ENCODE measurements at places on chromosomes 6 and 20.

DNA sequence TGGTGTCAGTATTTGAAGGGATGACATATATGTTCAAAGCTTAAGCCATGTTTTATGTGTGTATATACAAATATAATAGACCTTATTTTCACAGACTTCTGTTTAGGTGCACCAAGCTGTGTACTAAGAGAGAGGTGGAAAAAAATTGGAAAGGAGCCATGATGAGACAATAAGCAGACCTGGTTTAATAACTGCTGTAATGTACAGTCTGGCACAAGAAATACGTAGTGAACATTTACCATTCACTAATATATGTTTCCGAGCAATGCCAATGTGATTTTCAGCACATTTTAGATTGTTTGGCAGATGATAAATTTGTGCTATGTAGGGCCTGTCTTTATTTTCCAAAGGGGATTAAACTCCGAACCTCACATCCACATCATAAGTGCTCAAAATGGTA, 116.3 kb downstream of the KHDC1L start:
- no peak for DNase-seq

- DNase-seq = no peak
Measured at GRCh38 chr20:60097285-60097684, 139.1 kb downstream of the CDH26 start.

DNA sequence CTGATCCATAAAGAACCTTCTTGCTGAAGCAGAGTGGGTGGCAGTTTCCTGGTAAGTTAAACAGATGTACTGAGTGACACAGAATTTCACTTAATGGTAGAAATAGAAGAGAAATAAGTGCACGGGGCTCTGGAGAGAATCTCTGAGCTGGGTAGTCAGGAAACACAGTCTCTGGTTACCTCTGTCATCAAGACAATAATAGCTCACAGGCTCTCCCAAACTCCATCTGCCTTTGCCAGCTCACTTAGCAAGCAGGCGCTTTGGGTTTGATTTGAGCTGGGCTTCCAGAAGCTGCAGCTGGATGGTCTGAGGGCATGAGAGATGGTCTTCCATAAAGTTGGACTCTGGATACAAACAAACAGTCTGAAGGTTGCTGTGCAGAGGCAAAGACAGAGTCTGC, 39.6 kb upstream of the PRSS35 start:
- no peak for DNase-seq

GRCh38 chr6:29251736-29252135, 49.8 kb upstream of the OR14J1 start:
- DNase-seq = no peak

GRCh38 chr20:35991142-35991771, 22.9 kb downstream of the CNBD2 start:
- DNase-seq = no peak

DNA sequence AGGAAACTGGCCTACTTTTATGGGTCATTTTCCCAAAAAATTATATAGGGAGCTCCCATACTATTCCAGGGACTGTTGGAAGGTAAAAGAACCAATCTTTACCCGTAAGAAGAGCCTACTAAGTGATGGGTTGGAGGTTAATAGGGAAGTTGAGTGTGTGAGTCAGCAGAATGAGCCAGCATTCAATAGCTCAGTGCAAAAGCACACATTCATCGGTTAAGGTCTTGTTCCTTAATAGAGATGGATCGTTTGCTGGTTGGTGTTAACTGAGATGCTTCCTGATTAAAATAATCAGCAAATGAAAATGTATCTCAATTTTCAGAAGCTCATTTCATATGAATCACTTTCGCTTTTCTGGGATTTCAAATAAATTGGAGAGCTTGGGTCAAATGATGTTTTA, 115.3 kb upstream of the MRPS10 start:
- no peak for DNase-seq

DNA sequence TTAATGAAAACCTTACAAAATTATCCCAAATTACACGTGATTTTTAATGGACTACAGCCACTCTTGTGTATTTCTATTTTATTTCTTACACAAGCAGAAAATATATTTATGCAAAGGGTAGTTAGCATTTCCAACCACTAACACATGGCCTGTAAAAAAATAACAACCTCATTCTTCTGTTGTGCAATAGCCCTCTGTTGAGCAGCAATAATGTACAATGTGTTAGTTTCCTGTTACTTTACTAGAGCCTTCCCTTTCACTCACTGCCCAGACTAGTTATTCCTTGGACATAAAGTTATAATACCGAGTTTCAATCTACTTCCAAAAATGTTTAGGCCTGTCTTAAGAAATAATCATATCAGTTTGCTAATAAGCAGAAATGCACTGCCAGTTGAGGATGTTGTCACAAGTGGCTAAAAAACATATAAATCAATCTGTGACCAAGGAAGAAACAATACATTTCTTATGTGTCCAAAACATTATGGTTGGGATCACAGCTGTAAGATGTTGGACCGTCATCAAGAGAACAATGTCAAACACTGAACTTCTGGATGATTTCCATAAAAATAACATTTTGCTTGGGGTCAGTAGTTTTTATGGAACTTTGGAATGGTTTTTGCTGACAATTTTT, 73.6 kb upstream of the RNF146 start:
- no peak for DNase-seq

DNA sequence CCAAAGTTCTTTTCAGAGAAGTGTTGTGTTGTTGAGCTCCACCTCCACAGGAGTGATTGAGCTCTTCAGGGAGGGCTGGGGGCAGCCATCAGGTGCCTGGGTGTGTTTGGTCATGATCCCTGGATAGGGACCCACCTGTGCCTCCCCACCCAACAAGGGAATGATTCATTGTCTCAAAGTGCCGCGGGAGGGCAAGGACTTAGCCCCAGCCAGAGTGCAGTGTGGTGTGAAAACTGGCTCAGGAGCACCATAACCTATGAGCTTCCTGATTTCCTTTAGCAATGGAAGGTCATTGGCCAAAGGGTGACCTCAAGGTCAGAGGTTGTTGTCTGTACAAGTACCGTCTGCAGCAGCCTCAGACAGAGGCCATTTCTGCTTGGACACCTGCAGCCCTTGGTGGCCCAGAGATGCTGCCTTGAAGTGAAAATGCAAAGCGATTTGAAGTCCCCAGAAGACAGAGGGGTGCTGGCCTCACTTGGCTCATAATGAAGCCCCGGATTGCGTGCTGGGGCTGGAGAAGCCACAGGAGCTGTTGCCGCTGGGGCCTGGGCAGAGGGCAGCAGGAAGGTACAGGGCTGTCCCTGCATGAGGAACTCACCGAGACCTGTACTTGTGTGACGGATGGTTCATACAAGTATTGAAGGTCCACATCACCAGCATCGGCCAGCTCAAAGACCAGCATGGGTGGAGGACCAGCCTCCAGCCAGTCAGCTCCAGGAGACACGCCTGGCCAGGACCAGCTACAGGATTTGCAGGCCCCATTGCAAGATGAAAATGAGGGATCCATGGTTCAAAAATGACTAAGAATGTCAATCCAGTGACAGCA, 100.6 kb upstream of the DUSP22 start:
- DNase-seq = no peak

DNA sequence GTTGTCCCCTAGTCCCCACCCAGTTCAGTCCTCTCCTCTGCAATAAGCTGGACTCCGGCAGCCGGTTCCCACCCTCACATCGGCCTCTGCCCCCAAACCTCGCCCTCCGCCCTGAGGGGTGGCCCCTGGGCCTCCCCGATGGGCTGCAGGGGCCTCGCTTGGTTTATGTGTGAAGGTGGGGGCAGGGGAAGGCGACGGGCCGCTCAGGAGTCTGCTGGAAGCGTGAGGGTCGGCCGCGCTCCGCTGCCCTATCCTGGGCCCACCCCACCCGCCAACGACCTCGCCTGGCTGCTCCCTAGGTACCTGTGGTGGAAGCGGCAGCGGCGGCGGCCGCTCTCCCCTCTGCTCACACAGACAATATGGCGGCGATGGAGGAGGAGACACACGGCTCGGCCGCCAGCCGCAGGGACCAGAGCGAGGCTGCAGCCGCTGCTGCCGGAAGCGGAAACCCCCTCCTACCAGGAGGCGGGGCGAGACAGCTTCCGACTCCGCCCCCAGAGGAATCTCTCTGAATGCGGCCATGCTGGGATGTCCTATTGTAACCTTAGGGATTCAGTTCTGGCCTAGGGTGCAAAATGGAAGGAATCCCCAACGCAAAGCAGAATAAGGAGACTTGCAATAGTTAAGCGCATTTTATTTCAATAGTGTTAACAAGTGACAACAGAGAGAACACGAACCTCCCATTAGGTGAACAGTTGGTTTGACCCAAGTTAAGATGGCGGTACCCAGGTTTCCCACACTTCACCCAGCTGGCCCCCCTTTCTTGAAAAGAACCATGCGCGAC, at the start of gene CSNK2A1:
Gene CSNK2A1 (minus strand): TSS at position 422 of the 784 bp plus-strand sequence. CDS start 35,239 bp downstream, outside the sequence.
- DNase-seq = peak; percentile 98

DNA sequence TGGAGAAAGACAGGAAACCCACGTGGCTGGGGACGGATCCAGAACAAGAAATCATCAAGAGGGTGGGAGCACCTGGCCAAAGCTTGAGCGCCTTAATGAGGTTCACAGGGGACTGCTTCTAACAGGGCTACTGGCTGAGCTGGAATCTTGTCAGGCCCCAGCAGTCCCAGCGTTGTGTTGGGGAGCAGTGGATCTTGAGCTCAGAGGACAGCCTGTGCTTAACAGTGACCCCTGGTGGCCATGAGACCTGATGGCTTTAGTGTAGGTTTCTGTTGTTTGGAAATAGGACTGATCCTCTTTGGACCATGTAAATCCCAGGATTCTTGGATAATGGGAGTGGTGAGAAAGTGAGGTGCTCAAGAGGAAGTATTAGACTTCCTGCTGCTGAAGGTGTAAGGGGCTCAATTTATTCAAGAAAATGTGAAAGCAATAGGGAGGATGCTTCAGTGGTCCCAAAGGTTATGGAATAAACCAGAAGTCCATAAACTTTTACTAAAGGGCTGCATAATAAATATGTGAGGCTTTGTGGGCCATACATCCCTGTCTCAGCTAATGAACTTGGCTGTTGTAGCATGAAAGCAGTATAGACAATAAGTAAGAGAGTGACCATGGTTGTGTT, 216.2 kb downstream of the NFATC2 start:
- DNase-seq = no peak

- DNase-seq = no peak
Measured at GRCh38 chr6:3948866-3949265, 99.7 kb downstream of the FAM50B start.

DNA sequence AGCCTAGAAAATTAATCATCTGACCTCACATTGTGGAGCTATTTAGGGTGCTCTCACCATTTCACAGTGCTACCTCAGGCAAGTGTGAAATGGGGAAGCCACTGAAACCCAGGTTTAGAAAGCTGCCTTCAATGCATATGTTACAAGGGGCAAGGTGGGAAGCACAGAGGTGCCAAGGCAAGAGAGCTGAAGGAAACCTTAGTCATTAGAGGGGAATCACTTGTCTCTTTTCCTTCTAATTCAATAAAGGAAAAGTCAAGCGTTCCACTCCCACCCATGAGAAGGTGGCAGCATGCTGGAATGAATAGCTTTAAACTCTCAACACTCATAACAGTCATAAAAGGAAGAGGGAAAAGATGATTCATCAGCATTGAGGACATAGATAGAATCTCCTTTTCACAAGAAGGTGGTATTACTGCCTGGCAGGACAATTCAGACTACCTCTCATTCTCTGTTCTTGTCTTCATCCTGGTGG, 251.9 kb upstream of the IRAK1BP1 start:
- DNase-seq = no peak

DNA sequence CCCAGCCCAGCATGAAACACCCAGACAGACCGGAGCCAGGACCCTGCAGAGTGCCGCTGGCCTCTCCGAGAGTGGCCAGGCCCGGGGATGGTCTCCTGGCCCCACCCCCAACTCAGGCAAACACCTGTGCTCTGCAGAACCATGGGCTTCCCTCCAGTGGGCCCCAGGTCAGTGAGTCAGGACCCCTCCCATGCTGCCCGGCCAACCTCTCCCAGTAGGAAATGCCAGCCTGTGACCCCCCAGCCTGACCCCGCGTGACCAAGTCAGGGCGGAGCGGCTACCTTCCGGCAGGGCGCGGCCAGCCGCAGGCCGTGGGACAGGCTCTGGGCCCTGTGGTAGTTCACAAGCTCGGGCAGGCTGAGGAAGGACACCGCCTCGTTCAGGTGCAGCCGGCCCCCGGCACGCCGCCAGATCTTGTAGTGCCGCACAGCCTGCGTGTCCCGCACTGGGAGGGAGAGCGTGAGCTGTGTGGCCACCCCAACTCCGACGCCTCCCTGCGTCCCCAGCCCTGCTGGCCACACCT, 3.2 kb downstream of the PTK6 start:
- DNase-seq = no peak

- DNase-seq = no peak
Measured at GRCh38 chr6:135118134-135118730, 62.9 kb upstream of the MYB start.

DNA sequence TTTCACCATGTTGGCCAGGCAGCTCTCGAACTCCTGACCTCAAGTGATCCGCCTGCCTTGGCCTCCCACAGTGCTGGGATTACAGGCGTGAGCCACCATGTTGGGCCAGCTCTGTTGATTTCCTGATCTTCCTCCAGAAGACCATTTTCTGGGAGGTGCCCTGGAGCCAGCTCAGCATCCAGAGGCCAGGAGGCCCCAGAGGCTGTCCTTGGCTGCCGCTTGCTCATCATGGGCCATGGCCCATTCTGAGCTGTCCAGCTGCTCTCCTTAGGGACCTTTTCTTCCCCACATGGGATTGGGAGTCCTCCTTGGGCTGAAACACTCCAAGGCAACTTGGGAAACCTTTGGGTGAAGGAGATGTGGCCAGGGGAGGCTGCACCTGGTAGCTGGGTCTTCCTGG, 15.4 kb downstream of the LRRC73 start:
- no peak for DNase-seq

DNA sequence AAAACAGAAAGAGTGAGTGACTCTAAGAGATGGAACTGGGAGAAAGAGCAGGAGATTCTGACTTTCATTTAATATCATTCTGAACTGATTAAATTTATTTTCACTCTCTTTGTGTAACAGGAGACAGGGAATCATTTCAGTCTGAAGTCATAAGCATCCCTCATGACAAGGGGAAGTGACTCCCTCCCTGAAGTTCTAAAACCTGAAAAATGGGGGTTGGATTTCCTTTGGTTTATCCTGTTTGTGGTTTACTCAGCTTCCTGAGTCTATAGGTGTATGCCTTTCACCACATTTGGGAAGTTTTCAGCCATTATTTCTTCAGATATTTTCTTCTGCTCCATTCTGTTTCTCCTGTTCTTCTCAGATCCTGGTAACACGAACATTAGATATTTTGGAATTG, 3.4 kb upstream of the FKBP1A start:
- no peak for DNase-seq

- no peak for DNase-seq
Measured at GRCh38 chr6:27650620-27651370, 177.9 kb upstream of the ZNF184 start.

GRCh38 chr20:11569163-11569562, 348.5 kb upstream of the BTBD3 start:
- no peak for DNase-seq

DNA sequence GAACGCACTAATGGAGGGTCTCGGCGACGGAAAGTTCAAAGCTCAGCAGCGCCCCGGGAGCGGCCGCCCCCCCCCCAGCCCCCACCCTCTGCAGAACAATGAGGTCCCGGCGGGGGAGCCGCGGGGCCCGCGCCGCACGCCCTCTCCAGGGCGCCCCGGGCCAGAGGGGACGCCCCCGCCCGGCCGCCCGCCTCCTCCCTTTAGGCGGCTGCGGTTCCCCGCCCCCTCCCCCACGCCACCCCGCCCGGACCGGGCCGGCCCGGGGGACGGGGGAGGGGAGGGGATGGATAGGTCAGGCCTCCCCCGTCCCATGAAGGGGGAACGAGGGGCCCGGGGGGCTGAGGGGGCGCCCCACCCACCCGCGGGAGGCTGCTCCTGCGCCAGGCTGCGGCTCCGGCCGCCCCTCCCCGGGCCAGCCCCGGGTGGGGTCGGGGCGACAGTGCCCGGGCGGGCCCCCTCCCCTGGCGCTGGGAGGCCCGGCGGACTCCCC, 1.5 kb downstream of the NOL4L start:
- no peak for DNase-seq

GRCh38 chr20:11101696-11102095, 427.9 kb upstream of the JAG1 start:
- DNase-seq = no peak
